CD4-positive, CD25-positive, alpha-beta regulatory T cell (primary cell): ENCODE measurements at places on chromosomes 2 and 18. TPM values are rescaled to one million over a fixed set of nuclear protein-coding genes. Genes with fewer than 3 reads are reported as not detected.
A peak's percentile ranks its signal among the peaks of the same experiment; 100 is the strongest.

The TUBA4B gene
- polyA plus RNA-seq = not detected

DNA sequence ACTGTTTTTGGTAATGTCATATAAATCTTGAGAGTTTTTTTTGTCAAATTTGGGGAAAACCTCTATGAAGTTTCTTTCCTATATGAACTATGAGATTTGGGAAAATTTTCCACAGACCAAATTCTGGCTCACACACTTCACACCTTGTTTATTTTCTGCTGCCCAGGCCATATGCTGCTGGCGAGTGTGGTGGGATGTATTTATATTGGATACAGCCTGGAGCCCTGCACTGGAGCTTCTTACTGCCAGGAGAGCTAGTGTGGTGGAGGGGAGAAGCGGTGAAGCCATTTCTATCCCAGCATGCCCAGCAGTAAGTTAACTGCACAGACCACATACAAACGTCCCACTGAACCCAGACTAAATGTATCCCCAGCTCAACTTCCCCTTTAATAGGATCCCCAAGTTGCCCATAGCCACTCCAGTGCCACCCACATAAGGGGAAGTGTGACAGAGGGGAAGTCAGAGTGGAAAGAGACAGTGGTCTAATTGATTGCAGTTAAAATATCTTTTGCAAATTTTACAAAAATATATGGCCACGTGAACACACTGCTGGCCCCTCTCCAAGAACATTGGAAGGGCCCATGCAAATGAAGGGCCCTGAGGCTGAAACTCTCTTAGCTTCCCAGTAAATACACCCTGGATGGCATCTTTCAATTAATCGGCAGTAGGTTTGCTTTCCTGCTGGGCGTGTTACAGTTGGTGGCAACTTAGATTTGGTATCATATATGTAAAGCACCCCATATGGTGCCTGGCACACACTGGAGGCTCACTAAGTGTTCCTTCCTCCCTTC, 146.6 kb upstream of the ITGA6 start:
- no peak for DNase-seq

- no peak for DNase-seq
These were observed 124.3 kb upstream of the FOSL2 start for GRCh38 chr2:28268386-28268785.

DNA sequence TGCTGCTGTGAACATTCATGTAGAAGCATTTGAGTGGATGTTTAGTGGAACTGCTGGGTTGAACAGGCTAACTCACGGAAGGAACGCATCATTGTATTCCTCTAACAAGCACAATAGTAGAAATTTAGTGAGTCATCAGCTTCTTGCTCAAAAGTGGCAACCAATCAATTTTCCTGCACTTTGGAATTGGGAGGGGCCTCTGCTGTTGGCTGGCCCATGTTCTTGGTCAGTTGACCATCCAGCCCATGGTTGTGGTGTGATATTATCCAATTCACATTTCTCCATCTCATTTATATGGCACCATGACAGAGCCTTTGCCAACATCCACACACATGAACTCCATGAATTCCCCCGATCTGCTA, 95.0 kb downstream of the TNFRSF11A start:
- no peak for DNase-seq

DNA sequence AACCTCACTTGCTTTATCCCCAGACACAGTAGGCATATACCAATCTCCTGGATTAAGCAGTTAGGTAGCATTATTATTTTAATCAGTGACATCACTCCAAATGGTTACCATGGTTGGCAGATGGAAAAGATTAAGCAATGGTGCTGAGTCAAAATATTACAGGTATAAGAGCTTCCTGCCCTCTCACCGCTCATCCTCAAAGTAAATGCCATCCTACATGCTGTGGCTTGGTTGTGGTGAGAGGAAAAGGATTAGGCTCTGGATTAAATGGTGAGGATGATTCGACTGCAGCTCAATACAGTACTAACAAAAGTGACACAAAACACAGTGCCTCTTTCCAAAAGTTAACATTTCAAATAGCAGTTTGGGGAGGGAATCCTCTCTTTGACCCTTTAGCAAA, 108.9 kb upstream of the ACAA2 start:
- DNase-seq = no peak

DNA sequence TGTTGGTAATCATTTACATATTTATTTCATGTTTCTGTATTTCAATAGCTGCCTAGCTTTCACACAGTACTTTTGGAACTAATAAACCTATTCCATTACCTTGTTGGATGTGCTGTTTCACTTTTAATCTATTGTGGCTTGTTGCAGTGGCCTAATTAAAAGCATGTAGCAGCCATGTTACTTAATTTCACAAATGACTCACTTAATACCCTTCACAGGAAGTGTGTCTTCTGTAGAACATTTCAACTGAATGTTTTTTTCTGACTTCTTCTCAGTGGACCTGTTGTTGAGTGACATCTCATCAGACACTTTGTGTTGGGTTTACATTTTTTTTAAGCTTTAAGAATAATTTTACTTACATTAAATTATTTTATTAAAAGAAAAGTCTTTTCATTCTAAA, 260.5 kb upstream of the THUMPD2 start:
- peak; percentile 39 for DNase-seq

DNA sequence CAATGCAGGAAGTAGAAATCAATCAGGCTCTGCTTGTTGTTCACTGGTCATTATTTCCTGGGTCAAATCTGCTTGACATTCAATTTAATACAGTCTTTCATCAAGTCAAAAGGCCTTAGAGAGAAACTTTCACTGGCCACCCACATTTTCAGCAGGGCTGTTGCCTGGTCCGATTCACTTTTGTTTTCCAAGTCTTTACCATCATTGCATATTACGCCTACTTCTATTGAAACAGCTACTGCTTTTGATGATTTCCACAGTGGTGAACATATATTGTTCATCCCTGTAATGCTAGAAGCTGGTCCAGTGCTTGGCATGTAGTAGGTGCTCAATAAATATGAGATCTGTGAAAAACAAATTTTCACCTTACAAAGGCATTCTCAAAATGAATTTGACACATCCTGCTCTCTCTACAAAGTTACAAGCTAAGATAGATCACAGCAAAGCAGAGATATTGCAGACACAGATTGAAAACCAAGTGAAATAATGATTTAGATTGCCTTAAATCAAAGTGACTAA, 600.1 kb downstream of the ARHGAP15 start:
- DNase-seq = no peak

The ZNF514 gene
- 12.5 TPM for polyA plus RNA-seq

DNA sequence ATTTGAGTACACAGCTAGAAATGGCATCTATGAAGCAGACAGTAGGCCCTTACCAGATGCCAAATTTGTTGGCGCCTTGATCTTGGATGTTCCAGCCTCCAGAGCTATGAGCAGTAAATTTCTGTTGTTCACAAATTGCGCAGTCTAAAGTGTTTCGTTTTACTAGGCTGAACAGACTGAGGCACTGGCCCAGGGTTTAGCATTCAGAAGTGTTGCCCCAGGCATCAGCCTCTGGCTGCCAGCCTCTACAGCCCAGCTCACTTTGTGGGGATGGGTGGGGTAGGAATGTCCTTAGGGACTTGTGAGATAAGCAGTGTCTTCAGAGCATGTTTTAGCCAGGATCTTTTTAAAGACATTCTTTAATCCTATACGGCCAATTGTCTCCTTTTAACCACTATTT, 51.5 kb upstream of the MGAT5 start:
- DNase-seq = no peak

DNA sequence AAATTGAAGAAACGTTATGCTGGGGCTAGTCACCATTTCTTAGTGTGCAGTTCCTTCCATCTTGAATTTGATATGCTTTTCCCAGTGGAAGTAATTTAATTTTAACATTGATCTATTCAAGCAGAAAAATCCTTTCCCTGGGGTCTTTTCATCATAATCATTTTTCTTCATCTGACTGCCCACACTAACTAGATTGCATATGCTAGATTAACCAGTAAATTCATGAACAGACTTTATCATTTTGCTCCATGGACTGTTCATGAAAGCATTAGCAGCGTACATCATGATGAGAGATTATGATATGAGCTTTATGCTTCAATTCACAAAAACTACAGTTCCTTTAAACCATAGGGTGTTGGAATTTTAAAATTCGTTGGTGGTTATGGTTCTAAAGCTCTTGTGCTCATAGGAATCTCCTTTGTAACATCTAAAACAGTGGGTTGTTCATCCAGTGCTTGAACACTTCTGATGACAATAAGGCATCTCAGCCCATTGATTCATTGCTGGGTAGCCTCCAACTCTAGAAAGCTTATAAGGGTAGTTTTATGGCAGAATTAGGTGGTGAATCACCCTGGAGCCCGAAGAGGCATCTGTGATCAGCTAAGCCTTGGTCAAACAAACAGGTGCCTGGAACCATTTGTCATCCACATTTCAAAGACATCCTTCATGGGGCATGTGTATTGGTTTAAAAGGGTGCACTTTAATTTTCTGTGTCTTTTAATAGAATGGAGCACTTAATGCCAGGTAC, 77.2 kb upstream of the NDUFV2 start:
- DNase-seq = no peak

DNA sequence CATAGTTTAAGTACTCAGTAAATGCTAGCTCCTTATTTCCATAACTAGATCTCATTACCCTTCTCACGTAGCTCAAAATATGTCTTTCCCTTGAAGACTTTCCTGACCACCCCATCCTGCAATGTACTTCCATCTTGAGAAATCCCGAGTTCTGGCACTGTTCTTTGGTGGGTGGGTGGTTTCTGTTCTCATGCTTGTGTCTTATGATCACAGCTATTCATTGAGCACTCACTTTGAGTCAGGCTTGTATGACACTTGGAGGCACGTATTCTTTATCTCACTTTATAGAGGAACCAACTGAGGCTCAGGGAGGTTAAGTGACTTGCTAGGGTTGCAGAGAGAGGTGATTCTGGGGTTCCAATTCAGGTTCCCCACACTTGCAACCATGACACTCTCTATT, 9.0 kb upstream of the CLIP4 start:
- DNase-seq = no peak

DNA sequence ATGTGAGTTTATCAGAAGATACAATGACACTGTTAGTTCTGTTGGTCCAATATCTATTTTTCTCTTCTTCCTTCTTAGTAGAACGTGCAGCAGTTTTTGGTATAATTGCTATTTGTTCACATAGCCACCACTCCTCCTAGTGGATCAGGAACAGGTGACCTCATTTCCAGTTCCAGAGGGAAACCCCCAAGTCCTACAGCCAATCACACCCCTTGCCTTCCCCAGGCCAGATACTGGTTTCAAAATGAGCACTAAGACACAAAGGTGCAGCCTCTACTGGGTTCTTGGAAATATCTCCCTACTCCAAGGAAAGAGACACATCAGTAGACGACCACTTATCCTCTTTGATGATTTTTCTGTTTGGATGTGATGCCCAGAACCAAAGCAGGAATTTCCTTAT, 103.2 kb downstream of the TCF4 start:
- DNase-seq = no peak

- no peak for DNase-seq
These were observed 1.5 kb downstream of the MAP3K2 start for GRCh38 chr2:127386246-127386645.

The FAM228A gene
- polyA plus RNA-seq = not detected

The CPO gene
- polyA plus RNA-seq = not detected

- DNase-seq = no peak
These were observed 68.1 kb downstream of the MYOM1 start for GRCh38 chr18:3151399-3152264.

GRCh38 chr2:102606353-102606752, 13.0 kb upstream of the SLC9A2 start:
- no peak for DNase-seq

DNA sequence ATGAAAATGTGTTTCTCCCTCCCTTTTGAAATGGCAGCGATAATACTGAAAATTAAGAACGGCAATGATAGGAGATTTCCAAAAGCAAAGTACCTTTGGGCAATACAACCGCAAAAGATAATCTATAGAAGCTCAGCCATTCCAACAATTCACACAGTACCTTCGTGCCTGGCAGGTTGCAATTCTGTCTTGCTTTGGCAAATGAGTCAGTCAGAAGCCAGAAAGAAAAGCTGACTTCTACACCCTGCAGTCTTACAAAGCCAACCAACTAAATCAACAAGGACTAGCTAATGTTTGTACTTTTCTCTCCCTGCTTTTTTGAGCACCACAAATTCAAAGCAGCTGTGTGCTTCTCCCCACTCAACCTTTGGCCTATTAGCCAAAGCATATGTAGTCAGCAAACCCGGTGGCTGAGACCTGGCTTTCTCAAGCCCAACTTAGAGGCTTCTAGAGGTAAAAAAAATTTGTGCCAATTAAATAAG, 25.7 kb upstream of the ID2 start:
- no peak for DNase-seq

DNA sequence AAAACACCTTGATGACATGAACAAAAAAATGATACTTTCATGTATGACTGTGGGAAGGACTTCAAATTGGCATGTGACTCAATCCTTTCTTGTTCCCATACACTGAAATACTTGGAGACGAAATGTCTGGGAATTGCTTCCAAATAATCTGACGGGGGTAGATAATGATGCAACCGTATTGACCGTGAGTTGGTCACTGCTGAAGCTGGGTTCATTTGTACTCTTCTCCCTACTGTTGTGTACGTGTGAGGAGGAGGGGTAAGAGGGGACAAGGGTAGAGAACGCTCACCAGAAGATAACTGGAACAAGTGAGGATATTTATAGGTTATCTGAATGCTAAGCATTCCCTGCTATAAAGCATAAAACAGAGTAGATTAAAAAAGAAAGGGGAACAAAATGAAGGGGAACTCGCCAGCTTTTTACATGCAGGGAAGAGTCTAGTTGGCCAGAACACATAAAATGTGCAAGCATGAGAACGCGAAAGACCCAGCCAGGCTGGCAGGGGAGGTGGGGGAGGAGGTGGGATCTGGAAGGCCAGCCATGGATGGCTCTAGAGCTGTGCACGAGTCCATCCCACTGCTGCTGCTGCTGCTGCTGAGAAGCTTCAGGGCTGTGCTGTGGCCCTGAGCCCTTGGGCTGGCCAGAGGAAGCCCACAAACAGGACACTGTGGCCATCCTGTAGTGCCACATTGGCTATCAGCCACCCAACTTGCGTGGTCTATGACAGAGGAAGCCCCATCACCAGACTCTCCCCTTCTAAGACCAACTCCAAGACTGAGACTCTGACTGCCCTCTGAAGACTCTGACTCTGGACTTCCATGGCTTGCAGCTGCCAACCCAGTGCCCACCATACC, 15.2 kb upstream of the CETN1 start:
- DNase-seq = no peak

The GKN1 gene
- not detected for polyA plus RNA-seq

The TANK gene
- 87.8 TPM for polyA plus RNA-seq

- no peak for DNase-seq
These were observed 83.3 kb downstream of the MALT1 start for GRCh38 chr18:58754544-58755068.

The HOXD1 gene
- polyA plus RNA-seq = not detected

GRCh38 chr2:127957240-127957639, 70.6 kb downstream of the SAP130 start:
- DNase-seq = no peak
